ENCODE measurements at places on chromosomes 7 and 10.

- DNase-seq = no peak
These were observed 1.1 kb downstream of the ALOX5 start for GRCh38 chr10:45375101-45375500.

- peak; percentile 72 for DNase-seq
These were observed 15.3 kb upstream of the RSU1 start for GRCh38 chr10:16832351-16833080.

GRCh38 chr7:144049491-144049890 lies 743 bp downstream of the OR2A5 start:
- DNase-seq = no peak

- DNase-seq = no peak
These were observed 48.3 kb upstream of the ZMIZ2 start for GRCh38 chr7:44700322-44700721.

DNA sequence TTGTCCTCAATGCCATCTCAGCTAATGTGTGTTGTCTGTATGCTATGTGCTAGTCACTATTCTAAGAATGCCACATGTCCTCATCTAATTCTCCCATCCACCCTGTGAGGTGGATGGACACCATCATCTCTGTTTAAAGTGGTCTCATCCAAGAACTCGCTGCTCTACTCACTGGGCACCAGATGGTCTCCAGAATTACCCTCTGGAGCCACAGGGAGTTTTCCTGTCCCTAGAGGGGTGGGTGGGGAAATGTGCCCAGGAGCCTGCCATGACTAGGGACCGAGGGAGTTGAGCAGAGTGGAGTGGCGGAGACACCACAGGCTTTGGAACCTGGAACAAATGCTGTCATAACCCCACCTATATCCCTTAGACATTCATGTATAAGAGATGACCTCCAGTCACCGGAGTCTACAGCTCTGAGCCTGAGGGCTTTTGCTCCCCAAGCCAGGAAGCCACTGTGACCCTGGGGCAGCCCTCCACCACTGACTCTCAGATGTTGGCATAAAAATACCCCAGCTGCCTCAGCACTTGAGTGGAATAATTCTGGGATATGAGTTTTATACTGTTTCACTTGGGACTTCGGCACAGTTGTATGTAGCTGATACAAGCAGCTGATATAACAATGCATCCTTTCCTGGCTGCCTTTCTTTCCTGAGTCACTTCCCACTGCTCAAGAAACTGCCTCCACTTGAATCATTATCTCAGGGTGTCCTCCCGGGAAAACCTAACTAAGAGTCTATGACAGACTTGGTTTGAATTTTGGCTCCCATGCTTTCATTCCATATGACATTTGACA lies 61.5 kb upstream of the RAPGEF5 start:
- no peak for DNase-seq

- no peak for DNase-seq
These were observed 7.4 kb downstream of the AVPI1 start for GRCh38 chr10:97679594-97679993.

DNA sequence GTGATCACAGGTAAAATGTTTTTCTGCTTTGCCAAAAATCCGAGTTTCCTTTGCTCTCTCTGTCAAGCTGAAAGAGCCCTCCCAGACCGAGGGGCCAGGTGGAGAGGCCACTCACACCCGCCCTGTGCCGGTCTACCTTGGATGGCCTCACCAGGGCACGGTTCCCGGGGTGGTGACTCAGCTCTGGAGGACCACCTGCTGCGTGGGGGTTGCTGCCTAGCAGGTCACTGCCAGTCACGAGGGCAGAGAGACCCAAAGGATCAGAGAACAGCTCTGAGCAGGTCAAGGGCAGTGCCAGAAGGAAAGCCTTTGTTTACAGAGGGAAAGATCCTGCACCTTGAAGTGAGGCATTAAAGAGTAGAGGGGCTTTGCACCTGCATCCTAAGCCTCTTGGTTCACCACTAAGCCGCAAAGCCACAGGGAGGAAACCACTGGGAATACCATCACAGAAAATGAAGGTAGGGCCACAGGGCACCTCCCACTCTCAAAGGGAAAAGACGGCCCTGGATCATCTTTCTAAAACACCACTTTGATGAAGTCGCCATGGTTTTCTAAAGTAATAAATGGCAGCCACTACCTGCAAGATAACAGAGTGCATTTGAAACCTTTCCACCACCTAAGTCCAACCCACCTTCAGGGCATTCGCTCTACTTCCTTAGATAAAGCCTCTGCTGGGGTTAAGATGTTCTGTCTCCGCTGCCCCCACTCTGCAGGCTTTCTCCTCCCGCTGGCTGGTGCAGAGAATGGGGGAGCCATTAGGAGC lies 160.3 kb upstream of the KLF14 start:
- no peak for DNase-seq

- no peak for DNase-seq
These were observed 20.1 kb downstream of the CCSER2 start for GRCh38 chr10:84348447-84348846.

DNA sequence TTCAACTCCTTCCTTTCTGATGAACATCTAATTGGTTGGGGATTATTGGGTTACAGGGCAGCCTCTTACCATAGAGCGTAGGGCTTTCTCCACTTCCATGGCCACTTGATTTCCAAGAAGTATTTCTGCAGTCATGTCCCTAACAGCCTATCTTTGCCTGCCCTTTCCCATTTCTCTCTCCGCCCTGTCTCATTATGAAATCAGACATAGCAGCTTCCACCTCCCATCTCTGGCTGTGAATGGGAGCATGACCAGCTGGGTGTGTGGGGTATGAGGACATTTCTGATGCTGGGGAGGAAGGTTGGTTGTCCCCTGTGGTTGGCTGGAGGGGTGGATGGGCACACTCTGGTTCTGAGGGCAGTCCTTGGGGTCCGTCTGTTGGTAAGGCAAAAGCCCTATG lies 41.2 kb downstream of the ADCYAP1R1 start:
- no peak for DNase-seq

DNA sequence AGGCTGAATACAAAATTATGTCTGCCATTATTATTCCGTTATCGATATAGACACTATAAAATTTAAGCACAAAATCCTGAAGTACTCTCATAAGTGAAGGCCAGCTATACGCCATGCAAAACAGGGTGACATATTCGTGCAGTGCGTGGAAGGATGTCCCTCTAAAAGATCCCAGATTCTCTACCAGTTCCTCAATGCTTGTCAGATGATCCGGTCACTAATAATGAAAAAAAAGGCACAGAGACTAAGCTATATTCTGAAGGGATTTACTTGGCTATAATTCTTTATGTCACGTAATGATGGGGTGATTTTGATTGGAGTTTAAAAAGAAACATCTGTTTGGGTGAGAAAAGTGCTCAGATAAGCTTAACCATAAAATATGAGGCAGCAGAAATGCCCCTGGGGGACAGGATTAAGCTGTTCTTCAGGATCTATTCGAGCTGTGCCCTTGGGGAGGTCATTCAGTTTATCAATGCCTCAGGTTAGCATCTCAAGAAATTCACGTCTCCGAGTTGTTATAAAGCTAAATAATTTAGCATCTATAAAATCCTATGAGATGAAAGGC lies 229.7 kb upstream of the PITRM1 start:
- no peak for DNase-seq

DNA sequence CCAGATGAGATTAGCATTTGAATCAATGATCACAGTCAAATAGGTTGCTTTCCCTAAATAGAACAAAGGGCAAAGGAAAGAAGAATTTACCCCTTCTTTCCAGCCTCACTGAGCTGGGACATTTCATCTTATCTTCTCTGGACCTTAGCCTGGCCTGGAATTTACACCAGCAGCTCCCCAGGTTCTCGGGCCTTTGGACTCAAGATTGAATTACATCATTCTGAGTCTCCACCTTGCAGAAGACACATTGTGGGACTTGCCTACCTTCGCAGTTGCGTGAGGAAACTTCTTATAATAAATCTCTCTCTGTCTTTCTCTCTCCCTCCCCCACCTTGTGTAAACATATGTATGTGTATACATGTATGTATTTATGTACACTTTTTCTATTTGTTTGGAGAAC lies 732.4 kb downstream of the IPMK start:
- DNase-seq = no peak

DNA sequence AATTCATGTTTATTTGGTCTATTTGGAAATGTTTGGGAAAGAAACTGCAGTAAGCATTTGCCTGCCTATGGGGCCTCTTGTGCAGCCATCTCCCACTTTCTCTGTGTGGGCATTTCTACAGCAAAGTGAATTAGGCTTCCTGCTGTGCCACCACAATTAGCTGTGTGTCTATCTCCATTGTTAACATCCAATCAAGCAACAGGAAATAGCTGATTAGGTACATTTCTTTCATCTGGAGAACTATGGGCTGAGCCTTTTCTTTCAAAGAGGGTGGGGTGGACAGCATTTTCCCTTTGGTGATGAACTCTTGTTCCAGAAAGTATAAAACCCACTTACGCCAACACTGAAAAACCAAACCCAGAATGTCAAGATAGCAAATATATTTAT lies 640.0 kb downstream of the ACTR3B start:
- no peak for DNase-seq

- DNase-seq = no peak
These were observed 1221.5 kb upstream of the SORCS1 start for GRCh38 chr10:108385963-108386362.

DNA sequence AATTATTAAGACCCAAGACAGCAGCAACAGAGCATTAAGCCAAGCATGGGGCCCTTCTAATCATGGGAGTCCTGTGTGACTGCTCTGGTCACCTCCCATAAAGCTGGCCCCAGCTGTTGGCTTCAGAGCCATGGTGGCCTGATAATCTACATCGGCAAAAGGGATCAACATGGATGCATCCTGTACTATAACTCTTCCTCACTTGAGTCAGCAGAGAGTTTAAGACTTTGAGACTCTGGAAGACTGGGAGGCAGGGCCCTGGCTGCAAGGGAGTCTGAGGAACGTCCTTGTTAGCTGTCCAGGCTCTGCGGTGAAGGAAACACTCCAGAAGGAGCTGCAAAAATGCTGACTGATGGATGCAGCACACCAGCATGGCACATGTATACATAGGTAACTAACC lies 95.0 kb upstream of the KIAA1217 start:
- DNase-seq = no peak
